ENCODE measurements at places on chromosomes 11 and 22.

GRCh38 chr11:8269636-8270035 lies 6.0 kb upstream of the LMO1 start:
- DNase-seq: no peak

DNA sequence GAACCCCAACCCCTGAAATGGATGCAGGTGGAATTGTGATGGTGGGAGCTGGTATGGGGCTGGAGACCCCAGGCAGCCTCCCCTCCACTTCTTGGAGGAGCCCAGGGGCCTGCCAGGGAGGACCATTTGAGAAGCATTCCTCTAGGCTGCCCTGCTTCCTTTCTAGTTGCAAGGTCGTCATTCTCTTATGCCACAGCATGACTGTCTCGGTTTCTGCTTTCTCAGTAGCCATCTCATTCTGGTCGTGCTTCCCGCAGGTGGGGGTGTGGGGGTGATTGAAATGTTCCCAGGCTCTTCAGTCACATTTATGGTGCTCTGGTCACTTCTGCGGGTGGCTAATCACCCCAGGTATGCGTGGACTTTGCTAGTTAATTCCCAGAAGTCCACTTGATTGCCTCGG lies 223.7 kb upstream of the TBCEL start:
- no peak for DNase-seq

GRCh38 chr22:49042877-49043859 lies 784.5 kb downstream of the BRD1 start:
- no peak for DNase-seq

DNA sequence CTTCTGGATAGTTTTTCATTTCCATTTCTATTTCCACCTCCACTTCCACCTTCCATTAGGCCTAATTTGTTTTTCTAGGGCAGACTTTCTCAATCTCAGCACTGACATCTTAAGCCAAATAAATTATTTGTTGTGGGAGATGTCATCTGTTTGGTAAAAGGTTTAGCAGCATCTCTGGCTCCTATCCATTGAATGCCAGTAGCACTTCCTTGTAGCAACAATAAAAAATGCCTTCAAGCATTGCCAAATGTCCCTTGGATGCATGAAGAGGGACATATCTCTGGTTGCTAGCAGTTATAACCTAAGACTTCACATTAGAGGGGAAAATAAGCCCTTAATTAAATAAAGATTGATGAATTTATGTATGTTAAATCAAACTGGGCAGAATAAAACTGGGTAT lies 1.9 kb downstream of the OR52A5 start:
- no peak for DNase-seq

- no peak for DNase-seq
Measured at GRCh38 chr22:21000207-21000986, 1.5 kb downstream of the THAP7 start.

- no peak for DNase-seq
Measured at GRCh38 chr11:18063125-18063524, 17.1 kb upstream of the TPH1 start.

- DNase-seq: no peak
Measured at GRCh38 chr22:40076702-40077645, 82.2 kb downstream of the FAM83F start.

- DNase-seq: no peak
Measured at GRCh38 chr22:36369922-36370791, 17.6 kb downstream of the MYH9 start.

DNA sequence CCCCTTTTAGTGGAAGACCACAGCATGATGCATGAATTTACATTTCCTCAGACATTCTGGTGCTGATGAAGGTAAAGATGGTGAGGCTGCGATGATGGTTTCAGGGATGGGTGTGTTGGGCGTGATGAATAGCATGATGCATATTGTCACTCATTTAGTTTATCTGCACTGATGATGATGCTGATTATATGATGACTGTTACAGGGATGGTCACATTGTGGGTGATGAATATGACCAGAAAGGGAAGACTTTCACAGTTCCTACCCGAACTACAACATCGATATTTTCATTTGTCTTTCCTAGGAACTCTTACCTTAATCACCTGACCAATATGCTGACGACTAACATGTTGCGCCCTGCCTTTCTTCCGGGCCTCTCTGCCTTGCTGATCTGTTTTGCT lies 47.4 kb upstream of the EHF start:
- no peak for DNase-seq

DNA sequence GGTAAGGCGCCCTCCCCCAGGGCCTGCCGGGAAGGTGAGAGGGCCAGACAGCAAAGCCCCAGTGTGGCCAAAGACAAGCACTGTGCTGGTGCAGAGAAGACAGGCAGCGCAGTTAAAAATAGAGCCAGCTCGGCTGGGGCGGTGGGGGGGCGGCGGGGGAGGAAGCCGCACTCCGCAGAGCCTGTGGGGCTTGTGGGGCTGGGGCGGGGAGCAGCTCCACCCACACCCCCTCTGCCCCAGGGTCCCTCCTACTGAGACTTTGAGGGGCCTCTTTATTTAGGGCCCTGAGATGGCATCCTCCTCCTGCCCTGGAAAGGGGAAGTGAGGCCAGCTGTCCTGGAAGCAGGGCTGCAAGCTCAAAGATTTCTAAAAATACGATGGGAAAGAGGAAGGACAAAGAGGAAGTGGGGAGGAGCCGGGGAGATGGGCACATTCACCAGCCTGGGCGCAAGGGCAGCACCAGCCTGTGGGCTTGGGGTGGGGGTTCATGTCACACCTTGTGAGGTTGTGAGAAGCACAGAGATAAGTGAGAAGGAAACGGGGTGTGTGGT lies 2.6 kb downstream of the CYTH4 start:
- DNase-seq: peak; percentile 25

- no peak for DNase-seq
Measured at GRCh38 chr11:20452585-20452984, 65.1 kb downstream of the PRMT3 start.

- DNase-seq: no peak
Measured at GRCh38 chr11:36684840-36685801, 87.1 kb upstream of the RAG2 start.

GRCh38 chr11:47907499-47907898 lies 59.3 kb upstream of the NUP160 start:
- DNase-seq: no peak

GRCh38 chr11:112511271-112511670 lies 250.6 kb upstream of the PLET1 start:
- peak; percentile 3 for DNase-seq

GRCh38 chr22:11253000-11253511 lies 4274.9 kb upstream of the OR11H1 start:
- no peak for DNase-seq

- no peak for DNase-seq
Measured at GRCh38 chr22:19085233-19085718, 36.9 kb downstream of the DGCR2 start.

DNA sequence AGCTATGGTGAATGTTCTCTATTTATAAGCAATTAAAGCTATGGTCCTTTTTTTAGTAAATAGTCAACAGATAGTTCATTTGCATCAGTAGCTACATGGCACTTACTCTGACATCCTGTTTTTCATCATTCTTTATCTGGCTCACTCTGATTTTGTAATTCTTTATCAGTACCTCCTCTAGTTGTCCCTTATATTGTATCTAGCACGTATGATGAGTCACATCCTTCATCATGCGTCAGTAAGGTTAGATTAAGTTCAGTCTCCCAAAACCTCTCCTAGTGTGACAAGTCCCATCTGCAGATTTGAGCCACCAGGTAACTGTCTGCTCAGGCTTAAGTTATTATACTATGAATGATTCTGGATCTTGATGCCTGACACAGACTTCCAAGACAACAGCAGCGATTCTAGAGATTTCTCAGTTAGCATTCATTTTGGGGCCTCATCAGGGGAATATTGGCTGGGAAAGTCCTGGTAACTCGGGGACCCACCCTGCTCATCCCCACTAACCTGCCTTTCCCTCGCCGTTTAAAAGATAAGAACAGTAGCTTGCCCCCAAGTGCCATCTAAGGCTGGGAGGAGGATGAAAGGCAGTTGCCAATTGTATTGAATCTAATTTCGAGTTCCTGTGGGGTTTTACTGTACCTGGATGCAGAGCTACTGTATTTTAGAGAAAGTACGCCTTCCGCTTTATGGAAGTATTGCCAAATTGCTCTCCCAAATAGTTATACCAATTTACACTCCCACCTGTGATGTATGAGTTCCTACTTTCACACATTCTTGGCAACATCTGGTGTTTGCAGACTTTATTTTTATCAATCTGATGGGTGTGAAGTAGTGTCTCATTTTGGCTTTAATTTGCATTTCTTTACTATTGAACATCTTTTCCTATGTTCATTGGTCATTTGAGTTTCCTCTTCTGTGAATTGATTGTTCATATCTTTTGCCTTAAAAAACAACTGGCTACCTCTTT lies 55.9 kb downstream of the ZC3H12C start:
- DNase-seq: no peak

DNA sequence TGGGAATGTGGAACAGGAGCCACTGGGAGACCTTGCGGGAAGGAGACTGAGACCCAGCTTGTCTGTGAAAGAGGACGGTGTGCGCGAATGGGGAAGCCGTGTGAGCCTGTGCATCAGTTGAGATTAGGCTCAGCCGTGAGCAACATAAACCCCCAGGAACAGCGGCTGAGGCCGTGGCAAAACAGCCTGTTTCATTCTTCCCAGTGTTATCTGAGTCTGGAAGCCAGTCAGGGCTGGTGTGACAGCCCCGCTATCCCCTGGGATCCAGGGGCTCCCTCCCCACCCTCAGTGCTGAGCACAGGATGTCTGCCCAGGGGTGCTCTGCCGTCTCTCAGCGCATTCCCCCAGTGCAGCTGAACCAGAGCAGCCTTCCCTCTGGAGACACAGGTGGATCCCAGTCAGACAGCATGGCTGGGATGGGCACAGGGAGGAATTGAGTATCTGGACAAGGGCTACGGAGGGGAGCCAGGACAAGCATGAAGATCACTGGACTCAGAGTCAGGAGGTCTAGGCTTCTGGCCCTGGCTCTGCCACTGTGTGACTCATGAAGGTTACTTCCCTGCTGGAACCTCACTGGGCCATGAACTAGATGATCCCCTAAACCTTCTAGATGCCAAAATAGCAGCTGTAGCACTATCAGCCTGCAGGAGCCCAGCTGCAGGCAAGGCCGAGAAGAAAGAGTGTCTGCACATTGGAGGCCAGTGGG lies 8.6 kb downstream of the OAF start:
- no peak for DNase-seq

DNA sequence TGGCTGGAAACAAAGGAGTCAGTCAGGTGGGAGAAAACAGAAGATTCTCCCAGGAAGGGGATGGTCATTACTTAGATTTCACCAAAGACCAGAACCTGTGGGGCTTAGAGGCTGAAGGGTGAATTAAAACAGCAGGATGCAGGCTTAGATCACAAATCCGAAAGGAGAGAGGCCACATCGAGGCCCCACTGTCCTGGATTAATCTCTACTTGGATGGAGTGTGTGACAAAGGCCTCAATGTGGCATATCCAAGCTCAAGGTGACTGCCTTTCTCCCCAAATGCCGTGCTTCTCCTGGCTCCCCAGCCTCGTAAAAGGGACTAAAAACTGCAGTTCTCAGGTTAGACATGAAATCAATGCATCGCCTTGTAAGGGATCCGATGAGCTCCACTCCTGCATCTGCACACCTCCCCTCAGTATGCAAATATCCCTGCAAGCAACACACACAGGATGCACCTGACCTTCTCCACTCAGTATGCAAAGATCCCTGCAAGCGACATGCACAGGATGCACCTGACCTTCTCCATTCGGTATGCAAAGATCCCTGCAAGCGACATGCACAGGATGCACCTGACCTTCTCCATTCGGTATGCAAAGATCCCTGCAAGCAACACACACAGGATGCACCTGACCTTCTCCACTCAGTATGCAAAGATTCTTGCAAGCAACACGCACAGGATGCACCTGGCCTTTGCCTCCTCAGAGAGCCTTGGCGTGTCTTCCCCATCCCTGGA lies 447.4 kb downstream of the BRD1 start:
- DNase-seq: no peak

DNA sequence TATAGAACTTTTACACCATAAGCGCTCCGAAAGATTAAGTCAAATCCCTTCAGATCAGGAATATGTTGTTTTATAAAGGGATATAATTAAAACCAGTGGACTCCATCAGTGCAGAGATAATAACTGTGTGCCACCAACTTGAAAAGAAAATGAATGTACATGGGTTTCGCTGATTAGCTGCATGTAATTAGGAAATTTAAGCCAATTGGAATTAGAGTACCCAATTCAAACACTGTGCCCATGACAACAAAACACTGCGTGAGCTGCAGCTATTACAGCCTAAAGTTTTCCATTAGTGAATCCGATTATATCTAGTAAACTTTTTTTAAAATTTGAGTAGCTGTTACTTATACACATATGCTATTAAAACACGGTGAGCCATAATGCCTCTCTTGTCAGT lies 392.3 kb upstream of the ARHGAP42 start:
- DNase-seq: no peak

GRCh38 chr11:111624608-111625007 lies 22.4 kb downstream of the SIK2 start:
- no peak for DNase-seq

DNA sequence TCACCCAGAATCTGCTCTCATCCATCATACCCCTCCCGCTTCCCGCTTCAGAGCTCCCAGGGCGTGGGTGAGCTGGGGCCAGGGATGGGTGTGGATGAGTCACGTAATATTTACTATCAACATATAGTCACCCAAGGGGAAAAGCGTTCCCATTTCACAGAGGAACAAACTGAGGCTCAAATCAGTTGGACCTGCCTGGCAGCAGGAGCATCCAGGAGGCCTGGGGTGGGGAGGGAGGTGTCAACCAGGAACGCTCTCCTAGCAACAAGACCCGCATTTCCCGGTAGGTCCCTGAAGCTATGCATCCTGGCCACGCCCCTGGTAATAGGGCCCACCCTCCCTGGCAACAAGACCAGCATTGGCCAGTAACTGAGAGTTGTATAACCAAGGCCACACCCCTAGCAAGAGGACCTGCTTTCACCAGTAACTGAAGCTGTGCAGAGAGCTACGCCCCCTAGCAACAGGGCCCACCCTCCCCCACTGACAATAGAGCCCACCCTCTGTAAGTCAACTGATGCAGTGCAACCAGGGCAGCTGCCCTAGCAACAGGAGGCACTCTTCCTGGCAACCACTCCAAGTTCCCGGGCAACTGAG lies 32.7 kb upstream of the TXNRD2 start:
- peak; percentile 19 for DNase-seq

DNA sequence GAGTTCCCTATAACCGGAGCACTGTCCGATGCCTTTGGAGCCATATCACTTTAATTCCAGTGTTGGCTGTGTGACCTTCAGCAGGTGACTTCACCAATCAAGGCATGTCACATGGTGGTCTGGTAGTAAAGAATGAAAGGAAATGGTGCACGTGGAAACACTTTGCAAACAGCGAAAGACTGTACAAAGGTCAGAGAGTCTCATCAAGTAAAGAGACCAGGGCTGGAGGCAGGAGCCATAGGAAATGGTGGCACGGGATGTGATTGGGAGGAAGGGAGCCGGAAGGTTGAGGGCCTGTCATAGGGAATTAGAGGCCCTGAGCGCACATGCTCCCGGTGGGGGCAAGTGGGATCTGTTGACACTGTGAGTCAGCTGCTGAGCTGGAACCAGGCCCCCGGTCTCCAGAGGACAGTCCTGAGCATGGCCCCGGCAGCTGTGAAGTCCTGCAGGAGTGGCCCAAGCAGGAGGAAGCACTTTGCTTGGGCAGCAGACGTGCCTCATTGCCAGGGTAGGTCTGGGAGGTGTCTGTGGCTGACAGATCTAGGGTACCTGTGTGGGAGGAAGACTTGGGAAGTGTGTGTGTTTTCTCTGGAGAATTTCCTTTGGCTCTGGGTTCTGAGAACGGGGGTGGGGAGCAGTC lies 2.0 kb downstream of the DAGLA start:
- no peak for DNase-seq

GRCh38 chr11:17821648-17822400 lies 87.2 kb downstream of the KCNC1 start:
- DNase-seq: no peak

- DNase-seq: no peak
Measured at GRCh38 chr11:44816761-44817160, 90.0 kb downstream of the TSPAN18 start.

GRCh38 chr22:43437871-43438475 lies 26.2 kb downstream of the MPPED1 start:
- no peak for DNase-seq

Measured in occipital lobe (tissue), 3 donors.